ENCODE measurements at places on chromosomes 16 and 17.

GRCh38 chr16:84550096-84550495 is 45.6 kb upstream of the MEAK7 start:
- no peak for DNase-seq

- no peak for DNase-seq
These were observed 19.7 kb downstream of the SEZ6 start for GRCh38 chr17:28985950-28986713.

- no peak for DNase-seq
These were observed 171.8 kb downstream of the PRKCA start for GRCh38 chr17:66474258-66474657.

- no peak for DNase-seq
These were observed 13.4 kb downstream of the MYO1D start for GRCh38 chr17:32863559-32863958.

DNA sequence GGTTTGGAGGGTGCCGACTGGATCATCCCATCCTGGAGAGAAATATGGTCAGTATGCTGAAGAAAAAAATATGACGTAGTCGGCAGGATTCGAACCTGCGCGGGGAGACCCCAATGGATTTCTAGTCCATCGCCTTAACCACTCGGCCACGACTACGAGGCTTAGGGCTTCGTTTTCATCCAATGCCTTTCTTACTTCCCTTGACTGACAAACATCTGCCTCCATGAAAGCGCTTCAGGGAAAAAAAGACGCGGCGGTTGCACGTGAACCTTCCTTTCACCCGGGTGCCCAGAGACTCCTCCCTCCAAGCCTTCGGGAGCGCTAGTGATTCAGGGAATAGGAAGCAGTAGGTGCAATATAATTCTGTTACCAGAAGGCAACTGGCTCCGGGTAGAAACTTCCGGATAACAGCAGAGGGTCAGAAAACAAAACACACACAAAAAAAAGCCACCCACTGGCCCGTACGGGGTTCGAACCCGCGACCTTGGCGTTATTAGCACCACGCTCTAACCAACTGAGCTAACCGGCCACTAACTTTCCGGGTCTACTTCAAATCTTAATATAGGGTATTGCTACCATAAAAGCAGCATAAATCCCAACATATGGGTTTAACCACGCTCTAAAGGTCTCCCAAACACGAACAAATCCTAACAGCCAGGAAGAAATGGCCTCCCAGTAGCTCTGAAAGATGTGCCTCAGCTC is 16.3 kb upstream of the AURKB start:
- no peak for DNase-seq

DNA sequence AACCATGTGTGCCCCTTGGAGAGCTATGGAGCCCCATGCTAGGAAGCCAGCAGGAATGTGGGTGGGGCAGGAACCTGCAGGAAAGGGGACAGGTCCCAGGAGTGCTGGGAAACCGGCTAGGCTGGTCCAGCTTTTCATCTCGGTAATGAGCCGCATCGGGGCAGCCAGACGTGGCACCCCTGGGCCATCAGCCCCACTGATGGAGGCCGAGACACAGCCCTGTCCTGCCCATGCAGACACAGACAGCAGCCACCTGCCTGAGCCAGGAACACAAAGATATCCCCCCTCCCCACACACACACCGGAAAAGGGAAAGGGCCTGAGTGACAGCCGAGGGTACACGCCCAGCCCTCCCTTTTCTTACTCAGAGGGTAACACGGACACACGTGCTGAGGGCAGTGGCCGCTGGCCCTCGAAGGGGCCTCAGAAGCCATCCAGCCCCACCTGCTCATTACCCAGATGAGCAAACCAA is 18.1 kb downstream of the PPL start:
- DNase-seq, result no peak

GRCh38 chr16:1940273-1941161 is 2.5 kb downstream of the MSRB1 start:
- DNase-seq, result no peak

- no peak for DNase-seq
These were observed 1.6 kb upstream of the C17orf107 start for GRCh38 chr17:4897785-4898184.

DNA sequence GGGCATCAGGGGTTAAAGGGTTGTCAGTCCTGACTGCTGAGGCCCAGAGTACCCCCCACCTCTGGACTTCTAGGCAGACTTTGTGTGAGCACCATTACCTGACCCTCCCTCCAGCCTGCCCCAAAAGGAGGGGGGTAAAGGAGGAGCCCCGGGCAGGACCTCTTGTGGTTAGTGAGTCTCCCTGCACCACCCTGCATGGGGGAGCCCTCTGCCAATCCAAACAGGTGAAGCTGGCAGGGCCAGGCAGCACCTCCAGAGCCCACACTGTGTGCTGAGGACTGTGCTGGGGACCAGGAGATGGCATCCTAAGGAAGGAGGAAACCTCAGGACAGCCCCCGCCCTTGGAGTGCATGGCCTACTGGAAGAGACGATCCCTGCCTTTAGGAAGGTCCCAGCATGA is 2.6 kb upstream of the KRT14 start:
- DNase-seq, result no peak
